ENCODE measurements at places on chromosomes 2 and 18.
A peak's percentile ranks its signal among the peaks of the same experiment; 100 is the strongest.

- peak; percentile 45 for DNase-seq
These were observed 342.5 kb upstream of the NXPH2 start for GRCh38 chr2:139122711-139123158.

- DNase-seq: no peak
These were observed 122.5 kb downstream of the SOCS6 start for GRCh38 chr18:70411307-70411706.

DNA sequence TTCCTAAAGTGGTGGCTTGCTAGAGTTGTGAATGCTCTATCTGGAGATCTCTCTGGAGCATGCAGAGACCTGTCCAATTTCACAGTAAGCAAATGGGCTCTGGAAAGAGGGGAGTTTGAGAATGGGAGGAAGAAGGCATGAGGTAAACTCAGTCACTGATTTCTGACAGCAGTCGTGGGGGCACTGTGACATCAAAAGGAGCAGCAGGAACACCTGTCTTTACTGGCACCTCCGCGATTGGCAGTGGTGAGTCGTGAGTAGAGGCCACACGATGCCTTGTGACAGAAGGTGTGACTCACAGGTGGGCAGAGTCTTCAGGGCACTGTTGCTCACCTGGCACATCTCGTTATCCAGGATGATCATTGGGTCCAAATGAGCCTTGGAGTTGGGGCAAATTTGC, 38.8 kb upstream of the CAVIN2 start:
- no peak for DNase-seq

- no peak for DNase-seq
These were observed 173.5 kb downstream of the LRP1B start for GRCh38 chr2:141957321-141957720.

DNA sequence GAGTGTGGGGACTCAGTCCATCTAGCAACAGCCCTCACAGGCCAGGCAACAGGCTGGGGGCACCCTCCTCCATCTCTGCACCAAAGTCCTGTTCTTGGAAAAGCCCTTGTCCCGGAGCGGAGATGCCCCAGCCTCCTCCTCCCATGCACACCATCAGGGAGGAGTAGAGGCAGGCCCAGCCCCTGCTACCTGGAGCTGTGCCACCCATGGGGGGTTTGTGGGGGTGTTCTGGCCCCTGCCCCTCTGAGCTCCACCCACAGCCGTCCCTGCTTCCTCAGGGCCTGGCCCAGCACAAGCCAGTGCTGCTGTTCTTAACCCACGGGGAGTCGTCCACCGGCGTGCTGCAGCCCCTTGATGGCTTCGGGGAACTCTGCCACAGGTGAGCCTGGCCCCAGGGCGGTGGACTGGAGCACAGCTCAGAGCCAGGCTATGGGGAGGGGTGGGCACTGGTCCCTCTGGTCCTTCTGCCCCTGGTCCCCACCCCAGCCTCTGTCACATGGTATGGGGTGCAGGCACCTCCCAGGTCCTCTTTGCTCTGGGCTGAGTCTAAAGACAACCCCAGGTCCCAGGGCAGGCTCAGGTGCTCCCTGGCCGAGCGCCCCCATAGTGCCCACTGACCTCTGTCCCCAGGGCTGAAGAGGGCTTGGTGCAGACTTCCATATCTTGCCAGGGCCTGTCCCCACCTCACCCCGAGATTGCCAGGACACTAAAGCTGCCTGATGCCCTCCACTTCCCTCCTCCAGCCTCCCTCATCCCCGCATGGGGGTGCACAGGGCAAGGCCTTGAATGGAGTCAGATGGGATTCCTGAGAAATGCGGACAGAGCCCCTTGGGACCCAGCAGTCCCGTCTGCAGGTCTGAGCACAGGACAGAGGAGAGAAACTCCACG, 2.7 kb downstream of the AGXT start:
- DNase-seq: no peak

DNA sequence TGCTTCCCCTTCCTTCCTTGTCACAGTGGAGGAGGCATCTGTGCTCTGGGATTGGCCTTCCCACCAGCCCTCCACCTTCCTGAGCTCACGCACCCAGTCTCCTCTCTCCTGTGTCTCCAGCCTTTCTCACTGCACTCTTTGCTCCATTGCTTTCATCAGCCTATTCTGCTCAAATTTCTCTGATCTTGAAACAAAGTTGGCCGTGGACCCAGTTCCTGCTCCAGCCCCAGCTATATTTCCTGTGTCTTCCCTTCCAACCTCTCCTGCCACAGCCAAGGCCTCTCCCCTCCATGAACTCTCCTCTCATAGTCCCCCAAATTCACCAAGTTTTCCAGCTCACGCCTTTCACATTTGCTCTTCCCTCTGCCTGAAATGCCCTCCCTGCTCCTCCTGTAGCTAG, 226.6 kb upstream of the AGAP1 start:
- no peak for DNase-seq

GRCh38 chr18:79010802-79011201, 31.2 kb downstream of the SALL3 start:
- DNase-seq: no peak

DNA sequence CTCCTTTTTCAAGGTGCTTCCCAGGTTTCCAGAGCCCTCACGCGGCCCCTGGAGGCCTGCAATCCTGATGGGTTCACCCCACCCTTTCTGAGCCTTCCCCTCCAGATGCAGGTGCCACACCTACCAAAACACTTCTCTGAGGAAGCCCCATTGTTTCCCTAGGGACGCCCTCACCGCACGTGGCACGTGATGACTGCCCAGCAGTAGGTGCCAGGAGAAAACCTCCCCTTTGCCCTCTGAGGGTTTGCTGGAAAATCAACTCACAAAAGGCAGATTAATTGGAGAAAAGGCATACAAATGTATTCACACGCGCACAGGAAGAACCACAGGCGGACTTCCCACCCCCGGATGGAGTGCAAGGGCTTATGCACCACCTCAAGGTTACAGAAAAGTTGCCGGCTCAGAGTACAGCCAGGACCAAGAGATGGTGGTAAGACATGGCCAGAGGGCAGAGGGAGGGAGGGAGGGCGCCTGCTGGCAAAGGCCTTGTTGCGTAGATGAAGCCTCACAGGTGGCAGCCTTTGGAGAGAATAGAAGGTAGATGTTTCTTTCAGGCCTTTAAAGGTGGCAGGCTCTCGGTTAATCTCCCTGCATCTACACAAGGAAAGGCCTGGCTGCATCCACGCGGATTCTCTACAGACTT, 269.4 kb upstream of the RAB6C start:
- no peak for DNase-seq

DNA sequence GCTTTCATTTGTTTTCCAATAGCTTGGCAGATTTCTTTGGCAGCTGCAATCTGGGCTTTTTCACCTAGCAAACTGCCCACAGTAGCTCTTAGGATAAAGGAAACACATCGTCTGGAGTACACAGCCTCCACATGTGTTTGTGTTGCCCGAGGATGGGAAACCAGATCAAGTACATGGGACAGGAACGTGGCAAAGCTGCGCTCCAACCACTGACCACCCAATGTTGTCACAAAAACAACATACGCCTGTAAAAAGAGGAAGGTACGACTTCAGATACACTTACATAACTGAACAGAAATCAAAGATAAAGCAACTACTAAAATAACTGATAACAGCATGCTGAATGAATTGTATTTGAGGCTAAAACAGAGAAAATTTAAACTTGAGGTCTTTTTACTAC, 15.5 kb downstream of the HEATR5B start:
- no peak for DNase-seq

DNA sequence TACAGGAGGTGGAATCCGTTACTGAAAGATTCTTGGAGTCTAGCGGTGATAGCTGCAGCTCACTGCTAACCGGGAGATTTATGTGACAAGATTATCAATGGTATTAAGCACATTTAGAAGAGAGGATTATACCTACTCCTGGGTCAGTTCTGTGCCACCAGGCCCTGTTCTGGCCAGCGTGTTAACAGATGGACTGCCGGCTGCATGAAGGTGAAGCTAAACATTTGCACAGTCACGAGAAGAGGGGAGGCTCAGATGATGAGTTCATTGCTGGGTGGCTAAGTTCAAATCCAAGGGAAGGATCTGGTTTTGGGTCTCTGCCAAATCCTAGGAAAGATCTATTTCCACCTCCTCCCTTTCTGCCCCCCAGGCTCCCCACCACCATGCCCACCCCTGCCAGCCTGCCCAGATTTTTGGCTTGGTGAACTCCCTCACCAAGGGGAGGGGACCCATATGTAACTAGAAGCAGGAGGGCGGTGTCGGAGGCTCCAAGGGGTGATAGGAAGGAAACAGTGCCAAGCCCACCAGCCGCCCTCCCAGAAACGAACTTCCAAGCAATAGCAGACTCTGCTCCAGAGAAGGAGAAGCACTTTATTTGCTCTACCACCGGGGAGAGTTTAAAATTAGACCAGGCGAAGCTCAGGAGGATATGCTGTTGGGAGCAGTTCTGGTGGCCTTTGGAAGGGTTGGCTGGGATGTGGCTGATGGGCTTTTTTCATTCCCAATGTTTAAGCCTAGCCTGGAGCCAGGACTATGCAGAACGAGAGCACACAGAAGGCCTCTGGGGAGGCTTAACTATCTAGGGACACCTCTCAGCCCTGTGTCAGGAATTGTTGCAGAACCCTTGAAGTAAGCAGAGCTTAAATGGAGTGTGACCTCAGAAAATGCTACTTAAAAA, 200.5 kb downstream of the KLHL29 start:
- peak; percentile 33 for DNase-seq

DNA sequence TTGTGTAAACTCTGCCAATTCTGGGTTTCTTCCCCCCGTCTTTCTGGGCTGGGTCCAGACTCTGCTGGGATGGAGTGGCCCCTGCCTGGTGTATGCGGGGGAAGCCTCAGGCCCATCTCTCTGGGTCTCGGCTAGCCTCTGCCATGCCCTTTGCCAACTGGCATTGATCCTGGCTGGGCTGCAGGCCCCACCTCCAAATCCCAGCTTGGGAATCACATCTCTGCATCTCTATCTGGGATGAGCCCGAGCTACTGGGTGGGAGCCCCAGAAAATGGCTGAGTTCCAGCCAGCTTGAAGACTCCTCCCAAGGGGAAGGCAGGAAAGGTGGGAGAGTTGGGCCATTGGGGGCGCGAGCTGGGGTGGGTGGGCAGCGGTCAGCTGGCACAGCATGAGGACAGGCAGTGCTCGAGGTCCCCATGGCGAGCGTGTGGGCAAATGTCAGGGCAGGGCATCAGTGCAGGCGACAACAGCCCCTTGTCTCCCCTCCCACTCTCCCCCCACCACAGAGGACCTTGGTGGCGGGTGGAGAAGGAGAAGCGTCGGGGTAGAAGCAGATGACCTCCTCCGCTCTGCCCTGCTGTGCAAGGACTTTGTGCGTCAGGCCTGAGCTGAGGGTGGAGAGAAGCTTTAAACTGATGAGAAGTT, 139.4 kb downstream of the ASB1 start:
- no peak for DNase-seq

GRCh38 chr2:11625671-11626070, 44.3 kb downstream of the NTSR2 start:
- no peak for DNase-seq

DNA sequence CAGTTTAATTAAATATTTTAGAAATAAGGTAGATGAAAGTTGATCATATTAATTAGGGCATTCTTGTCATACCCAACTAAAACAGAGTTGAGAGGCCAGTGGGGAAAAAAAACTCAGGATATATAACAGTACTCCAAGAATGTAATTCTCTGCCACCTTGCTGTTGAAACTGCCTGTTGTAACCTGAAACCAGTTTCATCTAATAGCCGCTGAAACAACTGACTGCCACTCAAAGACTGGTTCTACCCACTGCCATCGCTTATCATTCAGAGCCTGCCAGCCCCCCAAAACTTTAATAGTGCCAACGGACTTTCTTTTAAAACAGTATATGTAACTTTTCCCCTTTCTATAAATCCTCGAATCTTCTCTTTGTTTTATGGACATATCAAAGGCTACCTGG, 37.7 kb upstream of the FSIP2 start:
- no peak for DNase-seq

DNA sequence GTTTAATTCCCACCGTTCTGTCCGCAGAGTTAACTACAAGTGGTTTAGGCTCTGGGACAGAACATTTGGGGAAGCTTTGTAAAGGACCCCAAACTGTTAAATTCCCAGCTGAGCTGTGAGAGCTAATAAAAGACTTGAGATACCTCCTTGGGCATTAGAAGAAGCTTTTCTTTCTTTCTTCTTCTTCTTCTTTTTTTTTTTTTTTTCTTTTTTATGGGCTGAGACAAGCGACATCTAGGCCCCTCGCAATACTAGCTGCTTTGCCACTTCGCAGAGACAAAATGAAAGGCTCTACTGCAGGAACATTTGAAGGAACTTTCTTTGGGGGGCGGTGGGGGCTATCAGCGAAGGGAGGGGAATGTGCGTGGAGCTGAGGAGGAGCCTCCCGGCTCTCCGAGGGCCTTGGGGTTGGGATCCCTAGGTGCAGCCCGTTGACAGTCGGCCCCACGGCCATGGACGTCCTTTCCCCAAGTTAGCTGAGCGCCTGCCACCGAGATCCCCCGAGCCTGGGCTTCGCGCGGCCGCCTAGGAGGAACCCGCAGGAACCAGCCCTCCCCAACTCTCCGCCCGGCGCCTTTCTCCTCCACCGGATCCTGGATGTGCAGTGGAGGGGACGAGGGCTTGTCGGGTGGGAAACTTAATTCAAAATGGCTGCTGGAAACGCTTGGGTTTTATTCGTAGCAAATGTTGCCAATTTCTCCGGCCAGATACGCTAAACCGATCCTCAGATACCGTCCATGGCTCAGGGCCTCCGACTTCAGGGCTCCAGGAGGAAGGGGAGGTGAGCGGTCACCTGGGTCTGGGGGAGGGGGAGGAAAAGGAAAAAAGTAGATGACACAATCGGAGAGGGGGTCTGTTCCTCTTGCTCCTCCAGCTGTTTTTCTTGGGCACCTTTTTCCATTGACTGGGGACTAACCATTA, 4.2 kb downstream of the MEIS1 start:
- DNase-seq: no peak

DNA sequence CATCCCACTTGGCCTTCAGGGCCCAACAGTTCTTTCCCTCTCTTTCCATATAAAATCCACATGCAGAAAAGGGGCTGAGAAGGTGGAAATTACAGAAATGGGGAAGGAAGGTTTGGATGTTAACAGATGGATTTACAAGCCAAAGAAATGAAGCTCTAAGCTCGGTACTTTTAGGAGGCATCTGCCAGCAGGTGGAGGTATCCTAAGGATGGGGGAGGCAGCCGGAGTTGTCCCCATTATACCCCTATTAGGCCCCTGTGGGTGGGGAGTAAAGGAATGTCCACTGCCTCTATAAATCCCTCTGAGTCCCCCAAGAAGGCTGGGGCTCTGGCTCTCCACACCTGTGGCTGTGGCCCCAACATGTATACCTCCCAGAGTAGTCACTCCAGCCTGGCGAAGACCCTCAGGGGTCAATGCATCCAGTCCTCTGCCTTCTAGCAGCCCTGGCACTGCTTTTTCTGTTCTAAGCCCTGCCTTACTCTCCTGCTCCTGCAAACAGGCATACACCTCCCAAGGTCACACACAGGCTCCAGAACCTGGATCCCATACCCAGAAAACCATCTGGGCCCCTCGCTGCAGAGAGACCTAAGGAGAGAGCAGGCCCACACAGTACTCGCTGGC, 1.2 kb downstream of the FBXO41 start:
- DNase-seq: no peak

GRCh38 chr2:239585422-239585821, 184.6 kb upstream of the HDAC4 start:
- DNase-seq: no peak

- no peak for DNase-seq
These were observed 198.0 kb downstream of the ARL4C start for GRCh38 chr2:234298918-234299317.

Measured in amniotic epithelial cell (primary cell).